ENCODE measurements at places on chromosomes 7 and 10. TPM values are rescaled to one million over a fixed set of nuclear protein-coding genes. Genes with fewer than 3 reads are reported as not detected.

DNA sequence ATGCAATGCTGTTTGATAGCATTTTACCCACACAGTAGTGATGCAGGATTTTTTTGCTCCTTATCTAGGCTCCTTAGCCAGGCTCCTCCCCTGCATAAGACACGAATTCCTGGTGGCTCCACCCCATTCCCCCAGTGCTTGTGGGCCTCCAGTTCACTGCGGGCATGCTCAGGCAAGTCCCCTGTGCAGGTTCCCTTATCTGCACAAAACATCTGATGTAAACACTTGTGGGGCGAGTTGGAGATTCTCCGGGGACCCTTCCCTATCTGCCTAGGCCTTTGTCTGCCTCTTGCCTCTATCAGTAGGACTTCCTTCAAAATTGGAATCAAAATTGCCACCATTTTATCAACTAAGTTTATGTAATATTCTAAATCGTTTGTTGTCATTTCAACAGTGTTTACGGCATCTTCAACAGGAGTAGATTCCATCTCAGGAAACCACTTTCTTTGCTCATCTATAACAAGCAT lies 5.4 kb upstream of the STK17A start:
- DNase-seq: peak; percentile 54

Gene C7orf57
- total RNA-seq: 0.26 TPM

DNA sequence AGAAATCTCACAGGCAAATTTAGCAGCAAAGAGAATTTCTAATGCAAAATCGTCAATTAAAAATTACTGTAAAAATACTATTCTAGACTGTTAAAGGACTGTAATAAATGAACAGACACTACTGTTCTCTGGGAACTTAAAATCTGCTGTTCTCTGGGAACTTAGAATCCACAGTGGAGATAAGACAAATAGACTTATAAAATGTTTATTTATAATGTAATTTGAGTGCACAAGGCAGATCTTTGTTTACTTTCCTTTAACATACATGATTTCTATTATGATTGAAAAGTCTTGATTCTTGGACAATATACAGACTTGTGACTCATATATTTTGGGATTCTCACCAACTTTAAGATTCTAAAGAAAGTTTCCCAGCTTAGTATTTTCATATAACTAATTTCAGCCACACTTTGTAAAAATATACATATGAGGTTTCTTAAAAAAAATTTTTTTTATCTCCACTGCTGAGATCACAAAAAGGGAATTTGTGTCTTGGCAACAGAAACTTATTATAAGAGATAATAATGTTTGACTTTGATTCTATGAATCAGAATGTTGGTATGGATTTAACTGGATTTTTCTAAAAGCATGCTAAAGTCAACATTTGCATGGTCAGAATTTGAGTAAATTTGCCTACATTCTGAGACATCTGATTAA lies 166.3 kb upstream of the RHOBTB1 start:
- no peak for DNase-seq

Gene GPR85
- total RNA-seq: not detected

- no peak for DNase-seq
Measured at GRCh38 chr10:30911303-30911863, 120.3 kb downstream of the ZNF438 start.

GRCh38 chr7:135825406-135825805 lies 76.8 kb upstream of the FAM180A start:
- DNase-seq: no peak

Gene DKK1
- total RNA-seq: 8.6 TPM

DNA sequence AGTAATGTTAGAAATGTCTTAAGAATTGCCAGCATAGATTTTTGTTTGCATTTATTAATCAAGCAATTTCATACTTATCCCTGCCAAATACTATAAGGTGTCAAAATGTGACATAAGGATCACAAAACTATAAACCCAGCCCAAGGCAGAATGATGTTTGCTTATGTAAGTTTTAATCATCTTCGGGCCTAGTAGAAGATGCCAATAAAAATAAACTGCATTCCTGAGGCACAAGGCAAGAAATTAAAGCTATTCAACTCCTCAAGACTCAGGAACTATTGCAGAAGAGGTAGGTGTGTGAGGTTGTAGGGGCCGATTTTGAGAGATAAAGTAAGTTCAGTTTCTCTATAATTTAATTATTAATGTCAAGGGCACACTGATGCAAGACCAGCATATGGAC lies 189.4 kb upstream of the AHR start:
- peak; percentile 31 for DNase-seq

GRCh38 chr7:24427048-24427447 lies 143.1 kb downstream of the NPY start:
- DNase-seq: no peak

GRCh38 chr7:111089822-111090426 lies 1.0 kb upstream of the LRRN3 start:
- DNase-seq: peak; percentile 23

DNA sequence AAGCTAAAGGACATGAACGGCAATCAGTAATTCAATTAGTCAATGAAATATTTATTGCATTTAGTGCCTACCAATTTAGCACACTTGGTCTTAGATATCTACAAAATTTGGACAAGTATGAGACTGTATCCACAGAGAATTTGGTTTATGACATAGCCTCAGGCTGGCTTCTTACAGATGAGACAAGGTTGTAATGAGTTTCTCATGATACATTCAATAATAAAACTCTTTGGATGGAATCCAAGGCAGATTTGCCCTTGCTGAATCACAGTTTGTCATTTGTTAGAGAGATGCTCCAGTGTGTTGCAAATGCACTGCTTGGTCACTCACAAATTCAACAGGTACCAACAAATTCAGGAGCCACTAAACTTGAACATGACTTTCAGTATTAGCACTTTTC lies 162.5 kb downstream of the GPR37 start:
- peak; percentile 3 for DNase-seq

DNA sequence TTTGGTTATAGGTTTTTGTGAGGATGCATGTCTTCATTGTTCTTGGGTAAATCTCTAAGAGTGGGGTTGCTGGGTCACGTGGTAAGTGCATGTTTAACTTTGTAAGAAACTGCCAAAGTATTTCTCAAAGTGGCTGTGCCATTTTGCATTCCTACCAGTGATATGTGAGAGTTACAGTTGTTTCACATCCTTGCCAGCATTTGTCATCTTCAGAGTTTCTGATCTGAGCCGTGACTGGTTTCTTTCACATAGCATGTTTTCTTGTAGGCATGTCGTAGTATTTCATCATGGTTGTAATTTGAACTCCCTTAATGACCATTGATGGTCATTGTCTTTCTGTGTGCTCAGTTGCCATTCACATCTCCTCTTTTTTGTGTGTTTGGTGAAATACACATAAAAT lies 286.0 kb downstream of the RNLS start:
- DNase-seq: no peak

- no peak for DNase-seq
Measured at GRCh38 chr10:28139138-28139537, 140.3 kb upstream of the ODAD2 start.
